HFF-Myc (cell line): ENCODE measurements at places on chromosomes 2 and 18.

GRCh38 chr18:36580874-36581750 lies 247.7 kb downstream of the TPGS2 start:
- DNase-seq, result peak; percentile 71

GRCh38 chr2:151670846-151671597 lies 63.3 kb downstream of the NEB start:
- no peak for DNase-seq

- no peak for DNase-seq
These were observed 396.2 kb downstream of the BCL11A start for GRCh38 chr2:60157283-60157682.

GRCh38 chr18:73340135-73340977 lies 472.6 kb upstream of the NETO1 start:
- no peak for DNase-seq

DNA sequence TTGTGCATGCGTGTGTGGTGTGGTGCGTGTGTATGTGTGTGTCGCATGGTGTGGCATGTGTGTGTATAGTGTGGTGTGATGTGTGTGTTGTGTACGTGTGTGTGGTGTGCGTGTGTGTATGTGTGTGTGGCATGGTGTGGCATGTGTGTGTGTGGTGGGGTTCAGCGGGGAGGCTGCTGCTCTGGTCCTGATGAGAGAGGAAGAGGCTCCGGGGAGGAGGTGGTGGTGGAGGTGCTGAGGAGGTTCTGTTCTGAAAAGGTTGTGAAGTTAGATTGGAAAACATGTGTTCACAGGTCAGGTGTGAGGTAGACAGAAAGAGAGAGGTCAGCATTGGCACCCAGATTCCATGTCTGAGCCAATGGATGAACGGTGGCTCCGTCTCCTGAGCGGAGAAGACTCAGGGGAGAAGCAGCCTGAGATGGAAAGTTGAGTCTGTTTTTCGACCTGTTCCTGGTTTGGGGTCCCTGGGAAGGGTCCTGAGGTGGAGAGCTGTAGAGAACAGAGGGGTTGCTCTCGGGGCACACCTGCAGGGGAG lies 67.2 kb upstream of the HDAC4 start:
- no peak for DNase-seq

GRCh38 chr2:101900375-101900774 lies 91.4 kb upstream of the IL1R2 start:
- no peak for DNase-seq

GRCh38 chr18:65215865-65216466 lies 534.8 kb upstream of the CDH7 start:
- DNase-seq, result no peak

GRCh38 chr2:219159771-219160185 lies 837 bp downstream of the NHEJ1 start:
- no peak for DNase-seq

- DNase-seq, result no peak
These were observed 606.0 kb upstream of the GCFC2 start for GRCh38 chr2:76316691-76317090.

GRCh38 chr2:151459358-151459757 lies 49.7 kb downstream of the RIF1 start:
- no peak for DNase-seq

DNA sequence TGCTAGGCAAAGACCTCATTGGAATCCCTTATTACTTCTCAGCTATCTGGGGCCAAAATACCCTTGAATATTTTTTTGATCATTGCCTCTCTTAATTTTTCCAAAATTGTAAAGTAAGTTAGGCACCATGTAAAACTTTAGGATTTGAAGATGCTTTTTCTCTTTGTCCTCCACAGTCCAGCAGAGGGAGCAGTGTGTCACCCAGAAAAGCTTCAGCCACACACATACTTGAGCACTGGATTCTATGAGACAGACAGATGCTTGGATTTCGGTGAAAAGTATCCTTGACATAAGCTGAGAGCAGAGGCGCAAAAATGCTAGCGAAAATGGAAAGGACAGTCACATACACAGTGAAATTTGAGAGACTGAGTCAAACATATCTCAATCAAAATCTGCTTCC lies 74.7 kb upstream of the KCNJ3 start:
- DNase-seq, result peak; percentile 1

DNA sequence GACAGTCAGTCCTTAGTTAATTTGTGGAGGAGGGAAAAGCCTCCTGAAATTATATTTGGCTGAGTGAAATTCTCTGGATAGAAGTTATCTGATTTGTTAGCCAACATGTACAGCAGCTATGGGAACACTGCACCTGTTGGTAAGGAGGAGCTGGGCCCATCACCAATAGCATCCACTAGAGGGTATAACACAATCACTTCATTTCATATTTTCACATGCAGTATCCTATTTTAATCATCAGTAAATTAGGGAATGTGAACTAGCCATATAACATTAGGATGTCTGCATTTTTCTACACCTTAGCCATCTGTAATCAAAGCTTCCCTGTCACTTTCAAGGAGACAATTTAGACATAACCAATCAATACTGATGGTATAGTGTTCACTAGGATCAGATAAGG lies 818.4 kb upstream of the CDH2 start:
- no peak for DNase-seq
